Fibroblast of skin of right biceps (primary cell): ENCODE measurements at places on chromosomes 4 and X.

GRCh38 chrX:96989830-96990571 lies 106.3 kb downstream of the RPA4 start:
- DNase-seq = no peak

DNA sequence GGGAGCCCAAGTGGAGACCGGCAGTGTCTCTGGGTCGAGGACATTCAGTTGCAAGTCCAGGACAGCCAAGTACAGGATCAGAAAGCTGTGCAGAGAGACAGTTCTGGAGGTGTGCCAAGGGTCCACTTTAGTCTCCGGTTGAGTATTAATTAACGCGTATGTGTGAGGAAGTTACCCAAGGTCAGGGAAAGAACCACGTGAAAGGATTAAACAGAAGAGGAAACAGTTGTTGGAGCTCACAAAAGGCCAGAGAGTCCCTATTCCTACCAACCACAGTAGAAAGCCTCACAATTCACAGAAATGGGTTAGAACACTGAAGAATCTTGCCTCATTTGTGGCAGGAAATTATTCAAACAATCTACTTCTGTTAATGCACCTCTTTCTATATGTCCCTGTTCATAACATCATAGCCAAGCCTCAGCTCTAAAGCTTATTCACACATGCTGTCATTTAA lies 17.9 kb upstream of the NSUN7 start:
- DNase-seq = no peak

GRCh38 chrX:47585273-47585672 lies 3.0 kb downstream of the TIMP1 start:
- DNase-seq = no peak

- no peak for DNase-seq
Observed at GRCh38 chr4:8365353-8365752, 75.2 kb downstream of the ACOX3 start.

DNA sequence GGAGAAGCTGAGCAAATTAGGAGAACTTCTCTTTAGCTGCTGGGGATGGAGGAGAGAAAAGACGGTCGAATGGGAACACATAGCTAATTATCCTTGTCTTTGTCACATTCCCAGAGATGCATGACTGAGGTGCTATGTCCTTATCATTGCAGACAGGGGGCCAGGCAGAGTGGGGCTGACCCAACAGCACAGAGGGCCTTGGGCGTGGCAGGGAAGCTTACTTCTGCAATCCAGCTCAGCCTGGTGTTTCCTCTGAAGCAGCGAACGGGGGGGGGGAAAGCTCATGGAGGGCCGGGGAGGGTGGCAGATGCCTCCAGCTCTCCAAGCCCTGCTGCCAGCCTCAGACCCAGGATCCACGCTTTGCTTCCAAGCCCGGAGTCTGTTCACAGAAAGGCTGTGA lies 50.8 kb upstream of the HOPX start:
- no peak for DNase-seq

DNA sequence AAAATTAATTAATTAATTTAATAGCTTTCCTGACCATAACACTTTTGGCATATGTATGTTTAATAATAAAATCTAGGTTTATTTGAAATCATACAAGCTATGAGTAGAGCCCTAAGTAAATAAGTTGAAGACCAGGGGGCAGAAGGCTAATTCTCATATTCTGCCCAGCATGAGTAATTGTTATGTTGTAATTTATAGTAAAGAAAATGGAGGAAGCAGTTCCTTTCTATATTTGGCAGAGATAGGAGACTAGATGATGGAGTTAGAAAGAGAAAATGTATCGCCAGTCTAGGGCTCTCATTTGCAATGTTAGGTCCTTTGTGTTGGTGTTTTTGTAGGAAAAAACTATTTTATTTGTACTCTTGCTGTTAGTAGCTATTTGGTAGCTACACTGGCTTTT lies 89.1 kb downstream of the FNIP2 start:
- DNase-seq = no peak

DNA sequence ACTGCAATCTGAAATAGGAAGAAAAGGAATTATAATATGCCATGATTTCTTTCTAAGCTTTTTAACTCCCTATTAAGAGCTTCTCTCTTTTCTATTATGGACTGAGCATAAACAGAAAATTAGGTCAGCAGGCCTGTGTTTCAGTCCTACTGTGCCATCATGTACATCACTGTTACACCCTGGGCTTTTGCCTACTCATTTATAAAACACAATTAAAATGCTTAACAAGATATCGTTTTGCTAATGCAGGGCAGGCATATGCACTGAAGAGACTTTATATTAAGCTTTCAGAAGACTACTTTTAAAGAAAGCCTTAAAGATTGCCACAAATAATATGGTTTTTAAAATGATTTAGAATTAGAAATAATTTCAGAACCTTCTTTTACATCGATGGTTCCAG lies 828 bp upstream of the BBS12 start:
- DNase-seq = no peak

GRCh38 chrX:146863566-146863965 lies 49.0 kb upstream of the CXorf51A start:
- no peak for DNase-seq

DNA sequence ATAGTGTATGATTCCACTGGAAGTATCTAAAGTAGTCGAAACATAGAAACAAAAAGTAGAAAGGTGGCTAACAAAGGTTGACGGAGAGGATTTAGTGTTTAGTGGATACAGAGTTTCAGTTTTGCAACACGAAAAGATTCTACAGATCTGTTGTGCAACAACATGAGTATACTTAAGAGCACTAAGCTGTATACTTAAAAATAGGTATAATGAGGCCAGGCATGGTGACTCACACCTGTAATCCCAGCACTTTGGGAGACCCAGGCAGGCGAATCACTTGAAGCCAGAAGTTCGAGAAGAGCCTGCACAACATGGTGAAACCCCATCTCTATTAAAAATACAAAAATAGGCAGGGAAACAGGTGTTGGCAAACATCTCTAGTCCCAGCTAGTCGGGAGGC lies 7.9 kb upstream of the ATRX start:
- no peak for DNase-seq

- DNase-seq = peak; percentile 82
Observed at GRCh38 chr4:153211986-153212728, 7.9 kb downstream of the TRIM2 start.

- peak; percentile 99 for DNase-seq
Observed at GRCh38 chr4:154164931-154165839, 326.4 kb downstream of the DCHS2 start.

DNA sequence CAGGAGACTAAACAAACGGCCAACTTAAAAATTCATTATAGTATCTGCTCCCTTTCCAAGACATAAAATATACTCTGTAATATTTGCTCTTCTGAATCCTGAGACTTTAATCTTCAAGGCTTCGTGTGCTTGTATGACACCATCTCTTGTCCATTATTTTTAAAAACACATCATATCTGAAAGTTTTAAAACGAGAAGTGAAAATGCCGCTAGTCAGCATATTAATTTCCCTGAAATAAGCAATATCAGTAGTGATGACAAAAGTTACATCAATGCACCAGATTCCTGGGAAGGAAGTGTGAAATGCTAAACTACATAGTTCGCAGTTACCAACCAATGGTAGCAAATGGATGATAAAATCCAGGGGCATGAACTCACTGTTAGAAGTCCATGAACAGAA lies 66.8 kb upstream of the EXOC1L start:
- DNase-seq = no peak

GRCh38 chr4:4659871-4660651 lies 118.2 kb upstream of the STX18 start:
- DNase-seq = peak; percentile 94

GRCh38 chr4:68445111-68445510 lies 2.2 kb upstream of the TMPRSS11E start:
- no peak for DNase-seq

- DNase-seq = no peak
Observed at GRCh38 chr4:123163501-123163900, 233.1 kb upstream of the SPRY1 start.
